ENCODE measurements at places on chromosomes 4 and X.

DNA sequence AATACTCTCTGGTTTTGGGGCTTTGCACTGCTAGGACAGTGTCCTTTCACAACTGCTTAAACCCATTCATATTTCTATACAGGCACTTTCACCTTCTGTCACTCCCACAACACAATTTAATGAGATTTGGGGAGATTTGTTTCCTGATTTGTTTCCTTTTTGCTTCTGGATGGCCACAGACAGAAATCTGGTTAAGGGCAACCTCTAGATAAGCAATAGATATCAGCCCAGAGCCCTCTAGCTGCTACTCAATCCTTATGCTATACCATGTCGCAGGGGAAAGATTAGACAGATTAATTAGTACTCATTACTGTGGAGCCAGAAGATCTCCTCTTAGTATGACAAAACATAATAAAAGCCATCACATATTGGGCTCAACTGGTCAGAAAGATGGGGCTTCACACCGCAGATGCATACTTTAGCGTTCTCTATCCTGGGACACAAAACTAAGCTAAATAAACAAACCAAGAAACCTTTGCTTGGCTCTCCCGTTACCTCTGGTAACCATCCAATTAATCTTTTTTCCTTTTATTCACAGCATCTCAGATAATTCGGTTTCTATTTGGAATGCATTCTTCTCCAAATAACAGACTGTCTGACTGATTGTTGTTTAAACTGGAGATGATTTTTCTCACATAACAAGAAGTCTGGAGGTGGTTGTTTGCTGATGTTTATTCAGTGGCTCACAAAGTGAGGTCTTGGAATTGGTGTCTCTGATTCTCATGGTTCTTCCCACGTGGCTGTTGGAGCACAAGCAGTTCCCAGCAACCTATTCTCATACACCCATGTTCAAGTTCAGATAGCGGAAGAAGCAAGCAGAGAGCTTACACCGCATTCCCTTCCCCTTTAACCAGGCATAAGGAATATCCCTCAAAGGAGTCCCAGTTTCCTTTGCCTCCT, 41.0 kb upstream of the ZNF330 start:
- DNase-seq: no peak

DNA sequence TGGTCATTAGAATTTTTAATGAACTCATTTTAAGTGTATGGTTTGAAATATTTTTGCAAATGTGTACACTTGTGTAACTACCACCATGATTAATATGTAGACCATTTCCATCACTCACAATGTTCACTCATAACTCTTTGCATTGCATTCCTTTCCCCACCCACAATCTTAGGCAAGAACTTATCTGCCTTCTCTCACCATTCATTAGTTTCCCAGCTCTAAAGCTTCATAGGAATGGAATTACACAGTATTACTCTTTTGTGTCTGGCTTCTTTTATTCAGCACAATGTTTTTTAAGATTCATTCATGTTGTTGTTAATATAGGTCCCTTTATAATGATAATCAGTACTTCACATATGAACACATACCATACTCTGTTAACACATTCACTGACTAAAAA, 106.1 kb downstream of the ARAP2 start:
- no peak for DNase-seq

- DNase-seq: no peak
These were observed 121.2 kb downstream of the GPC3 start for GRCh38 chrX:133864236-133864635.

DNA sequence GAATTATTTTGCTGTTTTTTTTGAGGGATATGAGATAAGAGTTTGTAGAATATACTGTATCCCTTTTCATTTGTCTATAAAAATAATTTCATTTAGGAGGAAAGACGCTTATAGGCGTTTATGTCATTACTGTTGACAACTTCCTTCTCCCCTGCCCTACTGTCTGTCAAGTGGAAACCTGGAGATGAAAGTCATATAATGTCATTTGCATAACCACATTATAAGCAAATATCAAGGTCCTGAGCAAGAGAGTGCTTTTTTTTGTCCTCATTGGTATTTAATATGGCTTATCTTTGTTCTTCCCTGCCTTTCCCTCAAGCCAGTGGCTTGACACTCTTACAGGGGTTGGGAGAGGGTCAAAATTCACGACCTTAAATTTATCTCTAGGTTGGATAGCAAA, 55.8 kb downstream of the LRP2BP start:
- DNase-seq: no peak

GRCh38 chr4:181476508-181476890, 766.7 kb upstream of the TENM3 start:
- no peak for DNase-seq

- DNase-seq: no peak
These were observed 363.0 kb downstream of the MID1IP1 start for GRCh38 chrX:39164212-39164611.

DNA sequence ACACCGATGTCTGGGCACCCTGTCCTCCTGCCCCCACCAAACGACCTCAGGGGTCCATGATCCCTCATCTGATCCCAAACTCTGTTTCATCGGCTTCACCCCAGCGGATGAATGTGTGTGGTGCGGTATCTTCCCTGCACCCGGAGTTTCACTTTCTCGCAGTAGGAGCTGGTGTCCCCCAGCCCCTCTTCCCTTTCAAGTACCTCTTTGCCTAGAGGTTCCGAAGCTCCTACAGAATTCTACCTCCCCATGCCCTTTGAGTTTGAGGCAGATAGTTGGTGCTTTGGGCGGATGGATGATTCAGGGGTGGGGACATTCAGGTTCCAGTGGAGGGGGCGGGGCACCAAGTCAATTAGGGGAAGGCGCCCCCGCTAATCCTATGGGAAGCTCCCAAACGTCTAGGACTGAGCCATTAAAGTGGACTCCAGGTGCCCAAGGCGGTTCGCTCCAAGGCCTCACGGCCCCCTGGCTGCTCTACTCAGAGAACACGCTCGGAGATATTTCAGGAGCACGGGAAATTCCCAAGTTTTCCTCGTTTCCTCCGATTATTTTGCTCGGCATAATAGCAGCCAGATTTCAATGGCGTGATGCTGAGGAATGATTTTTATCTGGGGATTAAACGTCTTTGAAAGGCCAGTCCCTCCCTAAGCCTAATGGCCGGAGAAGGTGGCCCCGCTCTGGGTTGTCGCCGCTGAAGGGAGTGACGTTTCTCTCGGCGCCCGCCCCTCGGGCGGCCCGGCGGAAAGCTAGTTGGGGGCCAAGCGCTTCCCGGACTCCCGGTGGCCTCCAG, 1.3 kb downstream of the MSX1 start:
- DNase-seq: no peak

GRCh38 chr4:180598281-180598680, 1644.9 kb upstream of the TENM3 start:
- no peak for DNase-seq

DNA sequence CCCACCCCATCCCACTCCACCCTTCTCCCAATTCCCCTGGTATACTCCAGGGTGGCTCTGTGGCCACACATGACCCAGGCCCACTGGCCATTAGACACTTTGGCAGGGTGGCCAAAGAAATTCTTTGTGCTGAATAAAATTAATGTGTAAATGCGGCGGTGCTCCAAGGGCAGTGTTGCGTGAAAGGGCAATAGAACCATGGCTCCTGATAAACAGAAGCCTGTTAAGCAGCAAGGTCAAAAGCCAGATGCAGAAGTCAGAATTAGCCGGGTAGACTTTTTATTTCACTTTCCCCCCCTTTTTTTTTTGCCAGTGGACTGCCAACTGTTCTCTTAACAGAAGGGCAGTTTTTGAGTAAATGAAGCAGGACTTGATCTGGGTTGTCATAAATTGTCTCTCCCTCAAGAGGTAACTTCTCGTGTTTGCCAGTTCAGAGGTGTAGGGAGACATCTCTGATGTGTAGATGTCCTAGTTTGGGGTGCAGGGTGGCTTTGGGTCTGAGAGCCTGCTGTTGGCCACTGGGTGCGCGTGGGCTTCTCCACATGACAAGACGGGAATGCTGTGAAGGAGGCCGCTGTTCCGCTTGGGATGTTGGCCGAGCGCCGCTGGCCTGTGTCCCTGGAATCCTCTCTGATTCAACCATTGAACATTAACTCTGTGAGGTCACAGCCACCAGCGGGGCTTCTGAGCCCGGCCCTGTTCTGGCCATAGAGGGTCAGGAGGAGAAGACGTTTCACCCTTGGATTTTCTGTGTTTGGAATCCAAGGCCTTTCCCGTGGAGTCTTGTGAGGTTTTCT, 139.5 kb downstream of the TBL1X start:
- no peak for DNase-seq
